ENCODE measurements at places on chromosomes 5 and 9.
A peak's percentile ranks its signal among the peaks of the same experiment; 100 is the strongest.

- no peak for DNase-seq
These were observed 283.8 kb downstream of the CD180 start for GRCh38 chr5:66912787-66913186.

- DNase-seq = no peak
These were observed 564.6 kb upstream of the DMAC1 start for GRCh38 chr9:8364026-8364752.

DNA sequence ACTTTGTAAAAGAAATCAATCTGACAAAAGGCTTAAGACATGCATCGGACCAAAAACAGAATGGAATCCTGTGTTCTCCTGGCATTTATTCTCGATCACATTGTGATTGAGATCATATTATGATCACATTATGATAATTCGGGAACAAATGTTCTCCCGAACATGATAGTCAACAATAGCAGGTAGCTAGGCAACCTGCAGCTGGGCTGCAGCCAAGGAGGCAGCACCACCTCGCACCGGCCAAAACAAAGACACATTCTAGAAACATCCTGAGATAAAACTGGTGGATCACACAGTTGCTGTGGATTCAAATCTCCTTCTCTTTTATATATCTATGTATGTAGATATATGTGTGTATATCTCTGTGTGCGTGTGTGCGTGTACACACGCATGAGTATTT lies 480.6 kb upstream of the CYLC2 start:
- no peak for DNase-seq

GRCh38 chr5:131413605-131414559 lies 150.0 kb downstream of the CDC42SE2 start:
- DNase-seq = peak; percentile 18

DNA sequence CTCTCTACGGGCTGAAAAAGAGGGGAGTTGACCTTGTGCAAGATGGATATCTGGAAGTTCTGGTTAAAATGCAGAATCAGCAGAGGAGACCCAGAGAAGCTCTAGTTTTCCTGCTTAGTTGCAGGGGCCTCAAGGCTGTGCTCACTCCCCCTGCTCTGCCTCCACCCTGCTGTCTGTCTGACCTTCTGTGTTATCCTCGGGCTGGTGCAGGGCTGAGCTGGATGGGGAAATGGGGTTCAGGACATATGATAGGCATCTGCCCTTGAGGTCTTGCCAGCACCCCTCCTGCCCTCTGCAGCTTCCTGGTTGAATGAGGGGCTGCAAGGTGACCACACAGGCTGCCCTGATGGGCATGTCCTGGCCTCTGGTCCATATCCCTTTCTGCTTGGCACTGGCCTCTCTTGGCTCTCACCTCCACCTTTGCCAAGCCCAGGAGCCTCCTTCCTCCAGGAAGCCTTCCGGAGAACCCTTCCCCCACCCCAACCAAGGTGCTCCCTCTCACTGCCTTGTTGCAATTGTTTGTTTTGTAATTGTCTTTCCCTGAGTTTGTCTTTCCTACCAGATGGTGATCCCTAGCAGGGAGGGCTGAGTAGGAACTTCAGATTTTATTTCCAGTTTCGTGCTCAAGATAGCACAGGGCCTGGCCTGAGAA lies 1.3 kb downstream of the TMEM268 start:
- no peak for DNase-seq

GRCh38 chr5:67960939-67961338 lies 254.6 kb upstream of the PIK3R1 start:
- DNase-seq = no peak

DNA sequence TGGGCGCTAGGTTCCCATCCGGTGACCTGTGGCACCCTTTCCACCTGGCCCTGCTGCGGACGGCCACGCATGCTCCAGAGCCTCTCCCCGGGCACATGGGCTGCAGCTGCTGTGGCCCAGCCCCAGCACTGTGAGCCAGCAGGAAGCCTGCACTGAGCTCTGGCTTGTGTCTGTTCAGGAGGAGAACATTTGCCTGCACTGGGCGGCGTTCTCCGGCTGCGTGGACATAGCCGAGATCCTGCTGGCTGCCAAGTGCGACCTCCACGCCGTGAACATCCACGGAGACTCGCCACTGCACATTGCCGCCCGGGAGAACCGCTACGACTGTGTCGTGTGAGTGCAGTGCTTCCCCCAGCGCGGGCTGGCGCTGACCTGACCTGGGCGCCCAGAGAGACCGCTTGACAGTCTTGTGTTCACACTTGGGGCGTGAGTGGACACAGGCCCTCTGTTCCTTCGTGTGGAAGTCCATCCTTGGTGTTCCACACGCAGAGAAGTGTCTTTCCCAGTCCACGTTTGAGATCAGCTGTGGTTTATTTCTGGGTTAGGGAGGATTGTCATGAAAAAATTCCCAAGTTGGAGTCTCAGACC lies 66.2 kb upstream of the CACNA1B start:
- DNase-seq = no peak

GRCh38 chr9:115024925-115025535 lies 92.9 kb downstream of the TNC start:
- DNase-seq = no peak

DNA sequence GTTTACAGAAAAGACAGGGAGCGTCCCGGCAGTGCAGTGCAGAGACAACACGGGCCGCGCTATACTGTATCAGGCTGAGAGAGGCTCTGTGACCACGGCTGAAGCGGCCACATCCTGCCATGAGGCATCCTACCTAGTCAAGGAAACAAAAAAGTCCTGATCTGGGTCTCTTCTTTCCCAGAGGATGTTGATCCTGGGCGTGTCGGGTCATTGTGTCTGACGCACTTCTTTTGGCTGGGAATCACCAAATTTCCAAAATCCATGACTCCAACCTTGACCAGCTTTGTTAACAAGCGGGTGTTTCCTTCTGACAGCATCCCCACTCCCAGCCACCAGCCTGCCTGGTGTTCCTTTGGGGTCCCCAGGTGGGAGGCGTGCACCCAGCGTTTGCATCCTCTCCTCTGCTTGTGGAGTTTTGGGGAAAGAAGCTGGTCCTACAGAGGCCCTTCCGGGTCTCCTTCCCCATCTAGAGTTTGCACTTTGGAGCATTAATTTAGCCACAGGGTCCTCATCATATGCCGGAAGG lies 91.4 kb upstream of the RAI14 start:
- no peak for DNase-seq

DNA sequence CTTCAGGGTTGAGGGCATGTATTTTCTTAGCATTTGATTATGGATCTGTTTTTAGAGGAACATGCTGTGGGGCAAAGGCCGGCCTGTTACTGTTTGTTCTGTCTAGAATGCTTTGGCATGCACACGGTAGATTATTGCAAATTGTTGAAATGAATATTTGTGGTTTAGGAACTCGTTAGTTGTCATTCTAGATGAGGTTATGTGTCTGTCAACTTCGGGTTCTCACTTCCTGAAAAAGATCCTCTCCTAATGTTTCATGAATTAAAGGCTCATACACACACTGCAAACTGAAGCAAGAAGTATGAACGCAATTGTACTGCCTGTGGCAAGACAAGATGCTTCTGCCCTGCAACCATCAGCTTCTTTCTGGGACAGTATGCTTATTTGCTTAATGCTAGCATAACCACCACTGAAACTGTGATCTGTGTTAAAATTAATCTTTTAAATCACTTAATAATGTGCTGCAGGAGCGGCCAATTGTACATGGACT lies 99.6 kb downstream of the BASP1 start:
- no peak for DNase-seq

DNA sequence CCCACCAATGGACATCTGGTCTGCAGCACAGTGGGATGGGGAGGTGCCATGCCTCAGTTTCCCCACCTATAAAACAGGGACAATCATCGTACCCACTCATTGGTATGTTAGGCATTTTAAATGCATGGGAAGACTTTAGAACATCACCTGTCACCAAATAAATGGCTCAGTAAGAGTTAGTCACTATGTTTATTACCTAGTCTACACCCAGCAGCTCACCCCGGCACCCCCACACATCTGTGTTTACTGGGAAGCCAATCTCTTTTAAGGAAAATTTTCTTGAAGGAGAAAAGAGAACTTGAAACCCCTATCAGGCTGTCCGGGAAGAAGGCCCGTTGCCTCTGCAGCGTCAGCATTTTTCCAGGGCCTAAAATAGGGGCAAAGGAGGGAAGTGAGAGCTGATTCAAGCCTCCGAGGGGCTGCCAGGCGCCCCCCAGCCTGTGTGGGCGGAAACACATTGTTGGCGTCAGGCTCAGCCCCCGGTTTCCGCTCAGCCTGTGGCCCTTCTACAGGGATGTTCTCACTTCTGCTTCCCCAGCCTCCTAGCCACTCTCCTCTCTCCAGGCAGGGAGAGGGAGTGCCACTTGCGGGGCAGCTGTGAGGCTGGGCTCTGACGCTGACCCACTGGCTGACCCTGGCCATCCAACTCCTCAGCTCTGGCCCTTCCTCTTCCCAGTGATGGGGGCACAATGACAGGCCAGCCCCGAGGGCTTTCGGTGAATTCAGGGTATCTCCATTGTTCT lies 4.6 kb downstream of the CSF1R start:
- DNase-seq = no peak

- no peak for DNase-seq
These were observed 34.3 kb upstream of the RNF130 start for GRCh38 chr5:180105827-180106312.

DNA sequence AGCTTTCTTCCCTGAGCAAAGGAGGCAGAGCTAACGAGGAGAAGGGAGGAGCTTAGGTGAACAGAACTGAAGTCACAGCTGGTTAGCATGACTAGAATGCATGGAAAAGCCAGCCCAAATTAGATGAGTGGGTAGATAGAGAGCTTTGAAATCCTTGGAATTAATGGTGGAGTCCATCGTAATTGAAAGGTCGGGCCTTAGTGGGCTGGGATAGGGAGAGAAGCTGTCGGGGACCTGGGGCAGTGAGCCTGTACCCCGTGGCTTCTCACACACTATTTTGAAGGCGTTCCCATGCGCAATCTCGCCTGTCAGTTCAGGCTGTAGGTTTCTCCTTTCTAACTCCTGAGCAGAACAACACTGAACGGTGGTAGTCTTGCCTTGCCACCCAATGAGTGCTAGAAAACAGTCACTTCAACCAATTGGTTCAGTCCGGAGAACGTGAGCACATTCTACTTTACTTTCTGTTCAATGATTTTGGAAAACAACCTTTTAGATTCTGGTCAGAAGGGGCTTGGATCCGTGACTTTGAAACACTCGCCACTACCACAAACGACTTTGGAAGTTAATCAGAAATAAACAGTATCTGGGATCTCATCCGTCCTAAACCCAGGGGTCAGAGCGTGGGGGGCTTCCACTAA lies 655 bp upstream of the RAI14 start:
- DNase-seq = no peak

DNA sequence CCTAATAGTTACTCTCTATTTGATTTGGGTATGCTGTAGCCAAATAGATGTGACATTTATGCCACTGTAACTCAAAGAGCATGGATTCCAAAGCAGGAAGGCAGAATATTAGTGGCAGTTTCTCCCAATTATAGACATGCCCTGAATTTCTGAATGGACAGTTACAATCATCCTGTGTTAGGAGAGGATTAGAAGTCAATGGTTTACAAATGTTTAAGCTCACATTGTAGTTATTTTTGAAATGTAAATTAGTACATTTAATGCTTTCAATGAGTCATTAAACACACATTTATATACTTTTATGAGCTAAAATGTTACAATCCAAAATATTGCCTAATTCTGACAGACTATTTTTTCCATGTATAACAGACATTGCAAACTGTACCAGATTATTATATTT lies 62.3 kb upstream of the CDH18 start:
- DNase-seq = no peak

DNA sequence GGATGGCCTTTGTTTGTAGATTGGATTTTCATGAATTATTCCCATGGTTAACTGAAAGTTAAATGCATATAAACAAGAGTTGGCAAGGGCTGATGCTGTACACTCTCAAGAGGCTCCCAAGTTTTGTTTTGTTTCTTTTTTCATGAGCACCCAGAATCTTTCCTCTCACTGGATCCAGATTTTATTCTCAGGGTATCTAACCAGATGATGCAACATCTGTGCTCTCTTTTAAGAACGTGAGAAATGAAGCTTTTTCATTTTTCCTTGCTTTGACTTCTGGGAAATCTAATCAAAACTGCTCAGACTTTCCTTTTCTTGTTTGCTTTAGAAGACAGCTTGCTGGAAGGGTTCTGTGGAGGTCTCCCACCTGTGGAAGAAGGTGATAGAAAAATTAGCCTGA lies 142.7 kb upstream of the SLC12A2 start:
- no peak for DNase-seq

GRCh38 chr5:149796836-149797235 lies 66.7 kb downstream of the PPARGC1B start:
- no peak for DNase-seq

- no peak for DNase-seq
These were observed 50.0 kb upstream of the ADAMTSL1 start for GRCh38 chr9:18423791-18424531.

GRCh38 chr9:70413464-70413798 lies 1.0 kb downstream of the KLF9 start:
- DNase-seq = no peak

DNA sequence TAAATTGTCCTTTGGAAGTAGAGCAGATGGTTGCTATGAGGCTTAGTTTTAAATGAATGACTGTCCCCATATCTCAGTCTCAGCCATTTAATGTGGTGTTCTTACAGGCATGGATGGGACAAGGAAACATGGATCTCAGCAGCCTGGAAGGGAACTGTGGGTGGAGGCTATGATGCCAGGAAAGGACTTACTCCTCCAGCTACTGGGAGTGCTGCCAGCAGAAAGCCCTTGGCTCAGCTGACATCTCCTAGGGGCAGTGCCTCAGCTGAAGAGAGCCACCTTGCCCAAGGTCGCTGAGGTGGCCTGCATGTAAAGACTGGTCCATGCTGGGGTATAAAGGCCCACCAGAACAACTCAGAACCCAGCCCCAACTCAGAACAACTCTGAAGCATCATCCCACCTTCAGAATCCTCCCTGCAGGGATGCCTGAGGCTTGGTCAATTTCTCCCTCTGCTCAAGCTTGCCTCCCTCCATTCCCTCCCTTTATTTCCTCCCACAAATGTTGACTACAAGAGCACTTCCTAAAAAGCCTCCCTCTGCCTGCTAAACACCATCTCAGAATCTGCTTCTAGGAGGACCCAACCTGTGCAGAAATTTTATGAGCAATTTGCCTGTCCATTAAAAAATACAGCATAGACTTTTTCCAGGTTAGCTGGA lies 1.8 kb upstream of the PDE8B start:
- DNase-seq = no peak

DNA sequence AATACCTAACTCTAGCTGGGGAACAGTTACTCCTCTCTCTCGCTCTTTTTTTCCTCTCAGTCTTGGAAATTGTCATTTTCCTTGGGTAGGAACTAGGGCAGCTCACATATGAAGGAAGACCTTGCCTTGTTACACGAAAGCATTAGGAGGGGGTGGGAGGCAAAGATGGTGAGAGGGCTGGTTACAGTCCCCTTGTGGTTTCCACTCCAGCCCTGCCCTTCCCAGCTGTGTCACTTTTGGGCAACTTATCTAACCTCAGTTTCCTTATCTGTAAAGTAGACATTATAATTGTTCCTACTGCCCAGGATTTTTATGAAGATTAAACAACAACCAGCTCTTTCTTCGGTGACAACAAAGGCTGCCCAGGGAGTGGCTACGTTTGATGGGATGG lies 196.2 kb upstream of the CLINT1 start:
- no peak for DNase-seq

GRCh38 chr5:143566139-143566538 lies 162.7 kb upstream of the NR3C1 start:
- DNase-seq = no peak

GRCh38 chr5:151085517-151086041 lies 4.7 kb upstream of the TNIP1 start:
- peak; percentile 45 for DNase-seq

- no peak for DNase-seq
These were observed 88.9 kb downstream of the S1PR3 start for GRCh38 chr9:89080193-89080592.

GRCh38 chr5:106303911-106304310 lies 1366.8 kb downstream of the EFNA5 start:
- DNase-seq = no peak

Measured in activated CD4-positive, alpha-beta T cell treated with anti-CD3 and anti-CD28 coated beads, Interleukin-2, amount 50 U/mL, for 4 hours (primary cell).